ENCODE measurements at places on chromosomes 6 and 20. TPM values are rescaled to one million over a fixed set of nuclear protein-coding genes. Genes with fewer than 3 reads are reported as not detected.

- DNase-seq, result no peak
- no peak overlapping the region for H3K27ac ChIP-seq
- H3K4me1 ChIP-seq, result no peaks in the 10 kb centered on the region
- H3K27me3 ChIP-seq, result no peaks in the 10 kb centered on the region
- H3K36me3 ChIP-seq, result no peaks in the 10 kb centered on the region
These were observed 38.2 kb downstream of the DZANK1 start for GRCh38 chr20:18428490-18429173.

DNA sequence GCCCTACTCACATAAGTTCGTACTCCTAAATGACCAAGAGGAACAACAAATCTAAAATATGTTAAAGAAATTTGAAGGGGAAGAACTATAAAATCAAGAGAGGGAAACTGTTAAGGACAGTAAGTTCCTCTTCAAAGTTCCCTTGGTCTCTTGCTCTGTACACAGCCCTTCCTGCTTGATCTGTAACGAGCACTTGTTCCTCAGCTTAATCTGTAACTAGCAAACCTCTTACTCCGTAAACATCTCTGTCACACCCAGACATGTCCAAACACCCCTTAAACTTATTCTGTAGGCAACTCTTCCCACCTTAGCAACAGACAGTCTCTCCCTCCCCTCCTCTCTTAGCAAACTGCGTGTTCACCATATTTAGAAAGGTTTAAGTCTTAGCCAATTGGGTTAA, 29.9 kb downstream of the PLN start:
- H3K27me3 ChIP-seq, result no peaks in the 10 kb centered on the region
- no peak overlapping the region for H3K4me3 ChIP-seq
- DNase-seq, result no peak
- H3K27ac ChIP-seq, result no peak overlapping the region
- H3K36me3 ChIP-seq, result peaks cover 49% of the 10 kb centered on the region
- H3K4me1 ChIP-seq, result no peaks in the 10 kb centered on the region

- no peaks in the 10 kb centered on the region for H3K27me3 ChIP-seq
- H3K36me3 ChIP-seq, result peaks cover 62% of the 10 kb centered on the region
- no peak overlapping the region for H3K27ac ChIP-seq
- H3K4me1 ChIP-seq, result peaks cover 32% of the 10 kb centered on the region
- no peak for DNase-seq
- no peak overlapping the region for H3K4me3 ChIP-seq
These were observed 14.0 kb downstream of the PPARD start for GRCh38 chr6:35356391-35356790.

DNA sequence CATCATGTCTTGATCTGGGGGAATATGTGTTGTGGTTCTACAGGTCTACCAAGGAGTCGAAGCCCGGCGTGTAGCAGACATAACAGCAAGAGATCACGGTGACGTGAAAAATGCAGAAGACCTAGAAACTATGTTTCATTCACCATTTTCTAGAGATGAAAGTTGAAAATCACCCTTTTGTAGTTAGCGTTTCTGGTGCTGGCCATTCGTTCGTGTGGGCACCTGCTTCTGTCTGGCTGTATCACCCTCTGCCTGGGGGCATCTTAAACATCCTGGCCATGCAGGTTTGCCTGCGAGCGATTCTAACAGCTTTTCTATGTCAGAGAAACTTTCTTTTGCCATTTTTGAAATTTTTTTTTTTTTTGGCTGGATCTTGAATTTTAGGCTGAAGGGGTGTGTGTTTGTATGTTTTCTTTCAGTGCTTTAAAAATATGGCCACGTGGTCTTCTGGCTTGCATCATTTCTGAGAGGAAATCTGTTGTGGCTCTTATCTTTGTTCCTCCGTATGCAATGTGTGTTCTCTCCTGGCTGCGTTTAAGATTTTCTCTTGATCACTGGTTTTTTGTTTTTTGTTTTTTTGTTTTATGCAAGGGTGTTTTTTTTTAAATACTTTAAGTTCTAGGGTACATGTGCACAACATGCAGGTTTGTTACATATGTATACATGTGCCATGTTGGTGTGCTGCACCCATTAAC, 226.7 kb downstream of the CDH4 start:
- no peaks in the 10 kb centered on the region for H3K4me1 ChIP-seq
- no peak overlapping the region for H3K4me3 ChIP-seq
- H3K27me3 ChIP-seq, result no peaks in the 10 kb centered on the region
- DNase-seq, result no peak
- no peaks in the 10 kb centered on the region for H3K36me3 ChIP-seq

DNA sequence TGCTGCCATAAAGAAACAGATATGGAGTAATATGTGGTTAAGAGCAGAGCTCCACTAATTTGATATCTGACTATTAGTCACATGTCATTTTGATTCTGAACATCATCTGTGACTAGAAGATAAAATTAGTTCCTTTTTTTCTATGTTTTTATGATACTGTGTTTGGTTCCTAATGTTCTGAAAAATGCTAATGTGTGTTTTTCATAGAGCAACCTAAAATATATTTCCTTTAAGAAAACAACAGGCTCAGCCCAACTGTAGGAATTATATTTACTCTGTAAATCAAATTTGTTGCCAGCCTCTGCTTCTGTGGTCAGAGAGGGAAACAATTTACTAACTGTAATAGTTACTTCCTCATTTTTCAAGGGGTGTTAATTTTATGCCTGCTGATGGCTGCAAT, 33.3 kb upstream of the TXLNB start:
- H3K4me1 ChIP-seq, result peaks cover 30% of the 10 kb centered on the region
- no peak overlapping the region for H3K4me3 ChIP-seq
- DNase-seq, result no peak
- no peak overlapping the region for H3K27ac ChIP-seq

DNA sequence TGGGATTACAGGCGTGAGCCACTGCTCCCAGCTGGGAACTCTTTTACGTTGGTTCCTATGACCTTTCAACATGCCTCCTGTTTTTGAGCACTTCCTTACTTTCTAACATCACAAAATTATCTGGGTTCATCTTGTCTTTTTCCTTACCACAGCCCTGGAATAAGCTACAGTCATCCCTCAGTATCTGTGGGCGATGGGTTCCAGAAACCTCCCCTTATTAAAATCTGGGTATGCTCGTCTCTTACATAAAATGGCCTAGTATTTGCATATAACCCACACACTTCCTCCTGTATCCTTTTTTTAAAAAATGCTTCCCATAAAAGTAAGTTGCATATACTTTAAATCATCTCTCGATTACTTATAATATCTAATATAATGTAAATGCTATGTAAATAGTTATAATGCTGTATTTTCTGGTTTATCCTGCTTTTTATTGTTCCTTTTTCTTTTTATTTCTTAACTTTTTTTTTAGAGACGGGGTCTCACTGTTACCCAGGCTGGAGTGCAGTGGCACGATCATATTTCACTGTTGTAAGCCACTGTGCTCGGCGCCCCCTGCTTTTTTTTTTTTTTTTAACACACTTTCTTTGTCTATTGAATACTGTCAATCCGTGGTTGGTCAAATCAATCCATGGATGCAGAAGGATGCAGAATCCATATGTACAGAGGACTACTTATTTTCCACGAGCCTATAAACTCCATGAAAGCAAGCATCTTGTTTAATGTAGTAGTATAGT, 9.2 kb downstream of the RPF2 start:
- peaks cover 58% of the 10 kb centered on the region for H3K36me3 ChIP-seq
- H3K4me1 ChIP-seq, result no peaks in the 10 kb centered on the region
- DNase-seq, result no peak
- no peaks in the 10 kb centered on the region for H3K27me3 ChIP-seq

Gene ECT2L
- not detected for total RNA-seq

Gene RAB32
- total RNA-seq, result 0.47 TPM

DNA sequence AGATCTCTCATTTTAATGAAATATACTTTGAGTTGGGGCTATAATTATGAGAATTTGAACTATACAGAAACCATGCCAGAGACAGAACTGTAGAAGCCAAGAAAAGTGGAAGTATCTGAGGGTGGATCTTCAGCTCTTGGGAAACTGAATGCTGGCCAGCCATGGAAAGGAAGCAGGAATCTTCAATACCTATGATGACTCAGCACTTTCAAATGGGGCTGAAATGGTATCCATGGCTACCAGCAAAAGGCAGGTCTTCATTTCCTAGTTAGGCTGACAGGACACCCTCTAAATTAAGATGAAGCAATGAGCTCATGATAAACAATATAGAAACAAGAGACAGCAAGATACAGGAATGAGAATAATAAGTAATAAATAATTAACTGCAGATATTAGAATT, 171.3 kb downstream of the COL21A1 start:
- H3K27me3 ChIP-seq, result no peaks in the 10 kb centered on the region
- no peak overlapping the region for H3K4me3 ChIP-seq
- H3K36me3 ChIP-seq, result no peaks in the 10 kb centered on the region
- no peak overlapping the region for H3K27ac ChIP-seq

GRCh38 chr20:51058017-51058416, 35.1 kb upstream of the KCNG1 start:
- H3K27me3 ChIP-seq, result peaks cover 4% of the 10 kb centered on the region
- H3K4me3 ChIP-seq, result no peak overlapping the region
- DNase-seq, result no peak
- no peaks in the 10 kb centered on the region for H3K36me3 ChIP-seq

DNA sequence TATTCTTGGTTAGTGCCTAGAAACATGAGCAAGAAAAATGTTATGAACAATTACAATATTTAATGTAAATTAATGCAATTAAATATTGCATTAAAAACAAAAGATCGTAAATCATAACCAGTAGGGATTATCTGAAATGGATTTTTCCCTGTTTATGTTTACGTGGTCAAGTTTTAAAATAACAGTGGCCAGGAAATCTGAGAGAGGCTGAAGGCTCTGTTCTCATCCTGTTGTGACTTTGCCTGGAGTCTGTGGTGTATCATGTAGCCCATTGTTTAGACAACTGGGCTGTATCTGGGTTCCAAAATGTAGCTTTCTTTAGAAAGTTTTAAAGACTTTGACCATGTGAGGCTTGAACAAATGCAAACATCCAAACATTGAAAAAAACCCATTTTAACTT, 2.4 kb downstream of the MYO6 start:
- peaks cover 38% of the 10 kb centered on the region for H3K27me3 ChIP-seq
- H3K27ac ChIP-seq, result no peak overlapping the region
- H3K4me1 ChIP-seq, result peaks cover 8% of the 10 kb centered on the region
- no peaks in the 10 kb centered on the region for H3K36me3 ChIP-seq
- DNase-seq, result no peak

DNA sequence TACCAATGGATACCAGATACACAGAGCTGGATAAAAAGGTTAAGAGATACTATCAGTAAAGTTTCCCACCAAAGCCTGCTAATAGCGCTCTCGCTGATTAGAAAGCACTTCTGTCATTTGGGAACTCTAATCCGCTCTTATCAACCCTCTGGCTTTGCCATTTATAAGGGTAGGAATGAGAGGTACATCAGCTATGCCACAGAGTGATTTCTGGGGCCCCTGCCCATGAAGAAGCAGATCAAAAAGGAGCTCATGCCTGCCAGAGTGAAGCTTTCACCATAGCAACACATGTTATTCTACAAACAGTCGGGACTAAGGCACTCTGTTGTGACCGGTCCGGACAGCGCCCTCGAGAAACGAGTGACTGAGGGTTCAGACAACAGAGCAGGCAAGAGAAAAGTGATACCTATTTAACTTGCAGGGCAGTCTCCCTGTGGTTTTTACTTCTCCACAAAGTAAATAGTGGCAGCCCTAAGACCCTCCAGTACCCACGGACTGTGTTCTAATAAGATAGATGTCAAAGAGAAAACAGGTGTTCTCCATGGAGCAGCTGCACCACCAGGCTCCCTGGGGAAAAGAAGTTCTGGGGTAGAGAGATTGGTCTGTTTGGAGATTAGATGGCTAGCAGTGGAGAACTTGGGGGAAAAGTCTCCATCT, 5.6 kb downstream of the TRAM2 start:
- H3K27me3 ChIP-seq, result no peaks in the 10 kb centered on the region
- no peak overlapping the region for H3K27ac ChIP-seq
- no peak overlapping the region for H3K4me3 ChIP-seq
- H3K4me1 ChIP-seq, result peaks cover 47% of the 10 kb centered on the region

- H3K4me1 ChIP-seq, result no peaks in the 10 kb centered on the region
- H3K27me3 ChIP-seq, result no peaks in the 10 kb centered on the region
- H3K36me3 ChIP-seq, result no peaks in the 10 kb centered on the region
These were observed 16.2 kb downstream of the TTLL2 start for GRCh38 chr6:167341038-167341583.

DNA sequence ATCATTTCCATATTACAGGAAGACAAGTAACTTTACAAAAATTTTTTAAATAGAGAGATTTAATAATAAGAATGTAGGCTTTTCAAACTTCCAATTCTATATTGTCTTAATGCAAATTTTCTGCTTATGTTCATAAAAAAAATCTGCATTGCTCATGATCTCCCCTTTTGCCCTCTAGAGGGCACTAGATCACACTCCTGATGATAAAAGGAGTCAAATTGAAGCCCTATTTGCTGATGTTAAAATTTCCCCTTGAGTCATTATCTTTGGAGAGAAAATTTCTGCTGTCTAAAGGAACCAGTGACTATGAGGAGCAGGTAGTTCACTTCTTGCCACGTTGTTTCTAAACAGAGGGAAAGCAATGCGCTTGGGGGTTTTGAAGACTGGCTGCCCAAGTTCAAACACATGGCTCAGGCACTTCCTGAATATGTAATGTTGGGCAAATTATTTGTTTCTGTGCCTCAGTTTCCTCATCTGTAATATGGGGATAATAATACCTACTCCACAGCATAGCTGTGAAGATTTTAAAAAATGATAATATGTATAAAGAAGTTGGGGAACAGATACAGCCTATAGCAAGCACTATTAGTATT, 874.2 kb downstream of the TFAP2A start:
- H3K27ac ChIP-seq, result no peak overlapping the region
- no peaks in the 10 kb centered on the region for H3K4me1 ChIP-seq
- DNase-seq, result peak; percentile 10
- no peaks in the 10 kb centered on the region for H3K36me3 ChIP-seq
- H3K27me3 ChIP-seq, result no peaks in the 10 kb centered on the region

GRCh38 chr20:24994470-24995368, 2.2 kb upstream of the APMAP start:
- H3K27me3 ChIP-seq, result no peaks in the 10 kb centered on the region
- DNase-seq, result peak; percentile 78
- peaks cover 34% of the 10 kb centered on the region for H3K4me1 ChIP-seq
- no peak overlapping the region for H3K27ac ChIP-seq

Gene RHAG
- total RNA-seq, result not detected

Gene GSTA3
- total RNA-seq, result not detected

Gene BTN1A1
- total RNA-seq, result not detected

Gene MLIP
- total RNA-seq, result not detected

GRCh38 chr20:60091861-60092260, 133.6 kb downstream of the CDH26 start:
- no peaks in the 10 kb centered on the region for H3K36me3 ChIP-seq
- no peak overlapping the region for H3K27ac ChIP-seq
- H3K4me1 ChIP-seq, result no peaks in the 10 kb centered on the region
- H3K4me3 ChIP-seq, result no peak overlapping the region
- DNase-seq, result no peak
- peaks cover 6% of the 10 kb centered on the region for H3K27me3 ChIP-seq

DNA sequence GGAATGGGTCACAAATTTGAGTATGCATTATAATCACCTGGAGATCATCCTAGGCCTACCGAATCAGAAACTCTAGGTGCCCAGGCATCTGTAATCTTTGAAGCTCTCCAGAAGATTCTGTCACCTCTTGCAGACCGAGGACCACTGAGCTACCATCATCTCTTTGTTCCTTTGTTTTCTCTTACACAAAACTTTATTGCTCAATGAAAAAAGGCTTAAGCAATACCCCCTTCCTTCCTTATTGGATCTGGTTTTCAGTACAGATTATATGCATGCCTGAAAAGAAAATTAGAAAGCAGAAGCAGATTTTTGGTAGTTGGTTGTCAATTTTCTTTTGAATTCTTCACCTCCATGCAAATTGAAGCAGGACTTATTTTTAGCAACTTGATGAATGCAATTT, 31.3 kb downstream of the STX11 start:
- H3K27me3 ChIP-seq, result no peaks in the 10 kb centered on the region
- peaks cover 4% of the 10 kb centered on the region for H3K36me3 ChIP-seq
- no peak overlapping the region for H3K27ac ChIP-seq
- H3K4me3 ChIP-seq, result no peak overlapping the region

- no peak overlapping the region for H3K4me3 ChIP-seq
- no peak overlapping the region for H3K27ac ChIP-seq
- H3K27me3 ChIP-seq, result peaks cover 4% of the 10 kb centered on the region
- H3K36me3 ChIP-seq, result no peaks in the 10 kb centered on the region
These were observed 101.0 kb upstream of the SPACA1 start for GRCh38 chr6:87946669-87947068.
